ENCODE measurements at places on chromosomes 16 and 17.

- no peak for DNase-seq
These were observed 263.8 kb upstream of the ELAC2 start for GRCh38 chr17:13281626-13282025.

GRCh38 chr17:71342737-71343136 lies 778.1 kb upstream of the SOX9 start:
- DNase-seq: no peak

- DNase-seq: peak; percentile 35
These were observed 30.6 kb upstream of the ETV4 start for GRCh38 chr17:43576563-43577229.

- DNase-seq: no peak
These were observed 18.4 kb downstream of the BAHCC1 start for GRCh38 chr17:81413497-81414135.

- DNase-seq: peak; percentile 18
These were observed 13.0 kb upstream of the SPNS3 start for GRCh38 chr17:4420692-4421131.

- DNase-seq: no peak
These were observed 15.7 kb downstream of the TMIGD1 start for GRCh38 chr17:30318155-30318554.

DNA sequence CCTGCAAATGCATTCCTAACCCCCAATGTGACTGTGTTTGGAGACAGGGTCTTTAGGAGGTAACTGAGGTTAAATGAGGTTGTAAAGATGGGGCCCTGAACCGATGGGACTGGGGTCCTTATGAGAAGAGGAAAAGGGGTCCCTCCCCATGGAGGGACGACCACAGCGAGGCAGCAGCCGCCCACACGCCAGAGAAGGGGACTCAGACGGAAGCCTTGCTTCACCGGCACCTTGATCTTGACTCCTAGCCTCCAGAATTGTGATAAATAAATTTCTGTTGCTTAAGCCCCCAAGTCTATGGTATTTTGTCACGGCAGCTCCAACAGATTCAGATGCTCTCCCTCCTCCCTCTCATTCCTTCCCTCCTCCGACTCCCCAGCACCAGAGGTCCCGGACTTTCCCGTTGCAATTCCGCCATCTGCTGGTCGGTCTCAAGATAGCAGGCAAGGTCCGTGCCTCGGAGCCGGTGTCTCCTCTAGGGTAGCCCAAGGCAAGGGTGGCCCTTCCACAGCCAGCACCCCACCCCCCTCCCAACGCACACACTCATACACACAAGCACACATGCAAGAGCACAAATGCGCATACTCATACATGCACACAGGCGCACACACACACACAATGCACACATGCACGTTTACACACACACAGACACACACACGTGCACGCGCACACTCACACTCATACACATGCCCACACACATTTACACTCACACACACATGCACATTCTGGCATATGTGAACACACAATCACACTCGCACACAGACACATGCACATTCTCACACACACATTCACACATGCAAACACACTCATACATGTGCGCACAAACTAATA lies 23.1 kb upstream of the C16orf78 start:
- DNase-seq: peak; percentile 32

DNA sequence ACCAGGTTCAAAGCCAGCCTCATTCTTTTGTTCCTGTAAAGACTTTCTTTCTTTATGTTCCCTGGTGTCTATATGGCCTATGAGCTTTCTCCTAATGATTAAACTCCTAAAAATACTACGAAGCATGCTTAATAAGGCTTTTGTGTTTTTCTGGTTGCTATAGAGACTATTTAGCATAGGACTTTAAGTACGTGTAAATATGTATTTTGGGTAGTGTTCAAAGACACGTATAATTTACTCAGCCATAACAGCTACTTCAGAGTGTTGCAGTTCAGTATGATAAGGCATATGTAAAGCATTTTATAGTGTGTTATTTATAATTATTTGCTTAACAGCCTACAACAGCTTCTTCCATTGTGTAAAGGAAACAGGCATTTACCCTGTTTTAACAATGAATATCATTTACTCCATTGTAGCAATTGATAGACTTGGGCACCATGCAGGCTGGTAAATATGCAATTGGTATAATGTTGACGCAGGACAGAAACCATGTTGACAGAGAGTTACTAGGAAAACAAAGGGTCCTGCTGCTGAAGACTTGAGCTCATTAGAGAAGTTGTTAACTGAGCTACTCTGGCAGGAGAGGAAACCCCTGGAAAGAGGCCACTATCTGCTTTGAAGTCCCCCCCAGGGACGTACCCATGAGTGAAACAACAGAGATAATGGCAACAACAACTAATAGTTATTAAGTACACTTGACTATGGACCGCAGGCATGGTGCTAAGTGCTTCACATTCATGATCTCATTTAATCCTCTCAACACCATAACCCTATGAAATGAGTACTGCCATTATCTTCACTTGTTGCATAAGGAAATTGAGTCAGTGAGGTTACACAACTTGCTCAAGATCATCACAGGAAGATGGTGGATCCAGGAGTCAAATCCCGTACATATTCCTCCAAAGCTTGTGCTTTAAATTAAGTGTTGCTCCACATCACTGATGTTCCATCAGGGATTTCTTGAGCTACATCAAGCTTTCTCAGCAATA lies 342.2 kb upstream of the DYNLRB2 start:
- DNase-seq: no peak

DNA sequence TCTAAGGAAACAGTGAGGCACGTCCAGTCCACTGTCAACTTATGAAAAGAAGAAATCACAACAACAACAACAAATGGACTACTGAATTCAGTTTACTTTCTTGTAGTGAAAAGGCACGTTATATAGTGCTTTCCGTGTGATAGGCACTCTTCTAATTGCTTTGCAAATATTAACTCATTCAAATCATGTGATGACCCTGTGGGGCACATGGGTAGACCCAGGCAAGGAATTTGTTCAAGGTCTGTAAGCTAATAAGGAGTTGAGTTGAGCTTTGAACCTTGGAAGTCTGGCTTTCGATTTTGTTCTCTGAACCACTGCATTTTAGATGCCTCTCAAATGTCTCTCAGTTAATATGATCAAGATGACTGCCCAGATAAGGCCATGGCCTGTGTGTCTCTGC lies 295.1 kb upstream of the RBFOX1 start:
- DNase-seq: no peak

- no peak for DNase-seq
These were observed 34.1 kb downstream of the EEF2K start for GRCh38 chr16:22240023-22240710.

- DNase-seq: no peak
These were observed 339.0 kb downstream of the MAF start for GRCh38 chr16:79261481-79261940.

DNA sequence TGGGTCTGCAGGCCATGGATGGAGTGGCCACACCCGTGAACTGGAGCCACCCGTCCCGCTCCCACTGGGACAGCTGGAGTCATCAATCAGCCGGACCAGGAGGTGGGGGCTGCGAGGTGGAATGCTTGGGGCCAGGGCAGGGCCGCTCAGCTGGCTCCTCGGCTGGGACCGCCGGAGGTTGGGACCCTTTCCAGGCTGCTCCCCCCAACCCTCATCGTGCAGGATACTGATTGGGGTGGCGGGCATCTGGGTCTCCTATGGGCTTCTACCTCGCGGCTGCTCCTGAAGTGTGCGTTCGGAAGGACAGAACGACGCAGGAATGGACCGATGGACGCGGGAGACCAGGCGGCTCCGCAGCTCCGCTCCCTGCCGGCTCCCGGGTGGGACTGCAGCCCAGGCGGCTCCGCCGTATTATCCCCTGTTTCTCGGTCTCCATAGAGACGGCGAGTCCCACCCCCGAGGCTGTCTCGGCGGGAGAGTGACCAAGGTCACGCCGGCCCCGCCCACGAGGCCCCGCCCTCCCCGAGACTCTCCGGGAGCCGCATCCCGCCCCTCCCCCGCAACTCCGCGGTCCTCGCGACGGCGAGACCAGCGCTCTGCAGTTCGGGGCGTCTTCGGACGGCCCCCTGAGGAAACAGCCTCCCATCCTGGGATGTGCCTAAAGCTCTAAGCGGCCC lies at the start of gene TPPP3:
TPPP3 (minus strand) TSS at position 388 of the 677 bp plus-strand sequence. CDS start 2,387 bp downstream, outside the sequence.
- no peak for DNase-seq

- no peak for DNase-seq
These were observed 7.1 kb downstream of the COPZ2 start for GRCh38 chr17:48030531-48030930.

- no peak for DNase-seq
These were observed 7.8 kb upstream of the KIAA0513 start for GRCh38 chr16:85019659-85020245.

DNA sequence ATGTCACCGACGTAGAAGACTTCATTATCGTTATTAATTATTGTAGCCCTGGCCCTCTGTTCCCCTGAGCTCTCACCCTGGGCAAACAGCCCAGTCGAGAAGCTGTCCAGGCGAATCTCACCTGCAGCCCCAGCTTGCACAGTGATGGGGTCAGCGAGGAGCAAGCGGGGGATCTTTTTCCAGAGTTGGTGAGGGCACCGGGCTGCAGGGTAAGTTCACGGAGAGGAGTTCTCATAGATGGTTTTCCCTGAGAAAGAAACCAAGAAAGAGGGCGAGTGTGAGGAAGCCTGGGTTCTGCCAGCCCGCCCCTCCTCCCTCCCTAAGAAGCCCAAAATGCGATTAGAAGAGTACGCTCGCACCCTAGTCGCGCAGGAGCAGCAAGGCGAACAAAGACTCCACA lies 436 bp downstream of the SPAG5 start:
- DNase-seq: no peak

DNA sequence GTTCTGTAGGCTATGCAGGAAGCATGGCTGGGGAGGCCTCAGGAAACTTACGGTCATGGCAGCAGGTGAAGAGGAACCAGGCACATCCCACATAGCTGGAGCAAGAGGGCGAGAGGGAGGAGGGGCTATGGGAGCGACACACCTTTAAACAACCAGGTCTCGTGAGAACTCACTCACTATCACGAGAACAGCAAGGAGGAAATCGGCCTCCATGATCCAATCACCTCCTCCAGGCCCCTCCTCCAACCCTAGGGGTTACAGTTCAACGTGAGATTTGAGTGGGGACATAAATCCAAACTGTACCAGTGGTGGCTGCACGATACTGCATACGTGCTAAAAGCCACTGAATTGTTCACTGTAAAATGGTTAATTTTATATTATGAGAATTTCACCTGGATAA lies 26.1 kb upstream of the ENPP7 start:
- DNase-seq: no peak

GRCh38 chr16:54049591-54050458 lies 236.8 kb downstream of the IRX3 start:
- DNase-seq: no peak

DNA sequence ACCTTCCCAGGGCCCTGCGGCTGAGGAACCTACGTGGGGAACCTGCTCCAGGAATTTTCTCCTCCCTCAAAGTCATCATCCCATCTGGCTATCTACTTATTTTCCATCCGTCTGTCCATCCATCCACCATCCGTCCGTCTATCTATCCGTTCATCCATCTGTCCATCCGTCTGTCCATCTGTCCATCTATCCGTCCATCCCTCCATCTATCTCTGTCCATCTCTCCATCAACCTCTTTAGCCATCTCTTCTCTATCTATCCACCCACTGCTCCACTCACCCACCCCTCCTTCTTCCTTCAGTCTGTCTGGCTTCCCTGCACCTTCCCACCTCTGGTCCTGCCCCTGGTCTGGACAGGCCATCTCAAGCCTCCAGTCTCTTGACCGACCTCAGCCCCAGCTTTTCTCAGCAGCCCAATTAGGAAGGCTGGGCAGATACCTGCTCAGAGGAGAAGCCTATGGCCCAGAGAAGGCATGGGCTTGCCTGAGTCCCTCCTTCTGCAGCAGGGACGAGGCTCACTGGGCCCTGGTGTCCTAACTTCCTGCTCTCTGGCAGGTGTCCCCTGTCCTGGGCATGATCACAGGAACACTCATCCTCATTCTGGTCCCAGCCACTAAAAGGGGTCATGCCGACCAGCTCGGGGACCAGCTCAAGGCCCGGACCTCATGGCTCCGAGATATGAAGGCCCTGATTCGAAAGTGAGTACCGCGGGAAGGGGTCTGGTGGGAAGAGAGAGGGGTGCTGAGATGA lies 23.0 kb downstream of the MYBBP1A start:
- DNase-seq: no peak

GRCh38 chr16:78666318-78666717 lies 566.9 kb downstream of the WWOX start:
- DNase-seq: no peak

- DNase-seq: no peak
These were observed 123.6 kb upstream of the MED13 start for GRCh38 chr17:62188713-62189112.

- DNase-seq: no peak
These were observed 186.3 kb upstream of the SOX9 start for GRCh38 chr17:71934520-71934919.

GRCh38 chr17:7079581-7080455 lies at the start of gene CLEC10A:
TSS of gene CLEC10A (minus strand) at chr17:7080251. CDS start at chr17:7078812, 1,439 bp downstream.
- DNase-seq: no peak

DNA sequence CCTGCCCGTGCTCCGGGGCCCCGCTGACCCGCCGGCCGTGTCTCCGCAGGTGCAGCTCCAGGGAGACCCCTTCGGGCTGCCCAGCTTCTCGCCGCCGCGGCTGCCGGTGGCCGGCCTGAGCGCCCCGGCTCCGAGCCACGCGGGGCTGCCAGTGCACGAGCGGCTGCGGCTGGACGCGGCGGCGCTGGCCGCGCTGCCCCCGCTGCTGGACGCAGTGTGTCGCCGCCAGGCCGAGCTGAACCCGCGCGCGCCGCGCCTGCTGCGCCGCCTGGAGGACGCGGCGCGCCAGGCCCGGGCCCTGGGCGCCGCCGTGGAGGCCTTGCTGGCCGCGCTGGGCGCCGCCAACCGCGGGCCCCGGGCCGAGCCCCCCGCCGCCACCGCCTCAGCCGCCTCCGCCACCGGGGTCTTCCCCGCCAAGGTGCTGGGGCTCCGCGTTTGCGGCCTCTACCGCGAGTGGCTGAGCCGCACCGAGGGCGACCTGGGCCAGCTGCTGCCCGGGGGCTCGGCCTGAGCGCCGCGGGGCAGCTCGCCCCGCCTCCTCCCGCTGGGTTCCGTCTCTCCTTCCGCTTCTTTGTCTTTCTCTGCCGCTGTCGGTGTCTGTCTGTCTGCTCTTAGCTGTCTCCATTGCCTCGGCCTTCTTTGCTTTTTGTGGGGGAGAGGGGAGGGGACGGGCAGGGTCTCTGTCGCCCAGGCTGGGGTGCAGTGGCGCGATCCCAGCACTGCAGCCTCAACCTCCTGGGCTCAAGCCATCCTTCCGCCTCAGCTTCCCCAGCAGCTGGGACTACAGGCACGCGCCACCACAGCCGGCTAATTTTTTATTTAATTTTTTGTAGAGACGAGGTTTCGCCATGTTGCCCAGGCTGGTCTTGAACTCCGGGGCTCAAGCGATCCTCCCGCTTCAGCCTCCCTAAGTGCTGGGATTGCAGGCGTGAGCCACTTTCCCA lies 5.9 kb downstream of the CTF1 start:
- DNase-seq: no peak
